ENCODE measurements at places on chromosomes 7 and 10. TPM values are rescaled to one million over a fixed set of nuclear protein-coding genes. Genes with fewer than 3 reads are reported as not detected.

ZMYND11 gene
- total RNA-seq = 79.7 TPM

DNAJC2 gene
- total RNA-seq = 25.2 TPM

STEAP2 gene
- total RNA-seq = 36.2 TPM

PAPOLB gene
- total RNA-seq = 0.26 TPM

SPDYE16 gene
- 0.16 TPM for total RNA-seq

NKX1-2 gene
- total RNA-seq = not detected

ANXA8 gene
- total RNA-seq = not detected

OR2A1 gene
- 0.39 TPM for total RNA-seq

NRCAM gene
- 0.93 TPM for total RNA-seq

ZNF32 gene
- 22.0 TPM for total RNA-seq

PRSS1 gene
- 5.6 TPM for total RNA-seq

GIMAP4 gene
- 75.3 TPM for total RNA-seq

DNA sequence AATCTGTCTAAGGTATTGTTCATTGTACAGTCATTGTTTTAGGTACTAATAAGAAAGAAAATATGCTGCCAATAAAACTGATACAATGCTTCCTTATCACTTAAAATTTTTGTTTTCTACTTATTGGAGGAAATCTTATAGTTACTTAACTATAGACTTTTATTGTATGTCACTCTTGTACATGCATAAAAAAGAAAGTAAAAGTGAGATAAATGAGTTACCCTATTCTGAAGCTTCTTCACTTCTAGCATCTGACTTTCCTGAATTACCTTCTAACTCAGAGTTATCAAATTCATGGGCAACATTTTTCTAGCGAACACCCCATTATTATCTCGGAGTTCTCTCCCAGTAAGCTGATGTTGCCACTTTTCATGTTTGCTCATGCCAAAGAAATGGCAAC lies 504.9 kb downstream of the SH2D4B start:
- no peak overlapping the region for H3K27ac ChIP-seq
- H3K36me3 ChIP-seq = no peaks in the 10 kb centered on the region
- no peaks in the 10 kb centered on the region for H3K4me1 ChIP-seq
- no peak for DNase-seq
- no peaks in the 10 kb centered on the region for H3K27me3 ChIP-seq

DNA sequence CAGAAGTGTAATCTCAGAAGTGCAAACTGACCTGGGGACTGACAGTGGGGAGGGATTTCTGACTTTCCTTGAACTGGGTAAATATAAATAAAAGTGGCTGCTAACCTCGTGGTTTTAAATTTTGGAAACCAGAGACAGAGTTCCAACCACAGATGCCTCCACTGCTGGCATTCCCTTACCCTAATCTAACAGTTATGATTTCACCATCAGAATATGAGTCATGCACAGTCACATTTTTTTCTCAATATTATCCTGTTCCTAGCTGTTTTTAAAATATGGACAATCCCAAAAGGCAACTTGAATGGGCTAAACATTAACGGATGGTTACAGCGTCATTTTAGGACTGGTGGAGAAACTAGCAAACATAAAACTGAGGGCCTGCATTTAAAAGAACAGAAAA lies 264.3 kb upstream of the INHBA start:
- DNase-seq = no peak
- no peaks in the 10 kb centered on the region for H3K27me3 ChIP-seq
- H3K4me3 ChIP-seq = no peak overlapping the region
- no peaks in the 10 kb centered on the region for H3K4me1 ChIP-seq
- no peaks in the 10 kb centered on the region for H3K36me3 ChIP-seq

DNA sequence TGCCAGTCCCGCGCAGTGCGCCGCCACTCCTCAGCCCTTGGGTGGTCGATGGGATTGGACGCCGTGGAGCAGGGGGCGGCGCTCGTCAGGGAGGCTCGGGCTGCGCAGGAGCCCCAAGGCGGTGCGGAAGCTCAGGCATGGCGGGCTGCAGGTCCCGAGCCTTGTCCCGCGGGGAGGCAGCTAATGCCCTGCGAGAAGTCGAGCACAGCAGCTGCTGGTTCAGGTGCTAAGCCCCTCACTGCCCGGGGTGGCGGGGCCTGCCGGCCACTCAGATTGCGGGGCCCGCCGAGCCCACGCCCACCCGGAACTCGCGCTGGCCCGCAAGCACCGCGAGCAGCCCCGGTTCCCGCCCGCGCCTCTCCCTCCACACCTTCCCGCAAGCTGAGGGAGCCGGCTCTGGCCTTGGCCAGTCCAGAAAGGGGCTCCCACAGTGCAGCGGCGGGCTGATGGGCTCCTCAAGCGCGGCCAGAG lies 14.4 kb upstream of the WASL start:
- H3K27me3 ChIP-seq = no peaks in the 10 kb centered on the region
- H3K36me3 ChIP-seq = no peaks in the 10 kb centered on the region
- no peak overlapping the region for H3K27ac ChIP-seq
- H3K4me1 ChIP-seq = no peaks in the 10 kb centered on the region

- peaks cover 3% of the 10 kb centered on the region for H3K4me1 ChIP-seq
- H3K36me3 ChIP-seq = no peaks in the 10 kb centered on the region
- no peak for DNase-seq
- H3K27me3 ChIP-seq = no peaks in the 10 kb centered on the region
Observed at GRCh38 chr10:4070921-4071660, 286.1 kb upstream of the KLF6 start.

DNA sequence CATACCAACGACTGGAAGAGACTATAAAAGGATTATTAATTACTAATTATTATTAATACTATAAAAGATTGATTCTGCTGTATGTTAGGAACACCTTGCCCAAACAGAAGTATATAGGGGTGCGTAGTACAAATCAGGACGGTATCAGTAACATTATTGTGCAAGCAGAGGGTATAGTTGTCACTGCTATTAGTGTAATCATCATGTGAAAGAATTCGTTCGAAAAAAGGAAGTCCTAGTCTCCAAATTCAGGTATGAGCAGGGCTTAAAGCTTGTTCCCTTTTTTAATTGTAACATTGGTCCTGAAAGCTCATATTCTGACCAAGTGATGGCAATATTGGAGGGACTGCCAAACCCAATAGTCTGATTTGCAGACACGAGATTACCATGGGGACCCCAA lies 81.8 kb downstream of the THSD7A start:
- no peak overlapping the region for H3K4me3 ChIP-seq
- H3K4me1 ChIP-seq = no peaks in the 10 kb centered on the region
- no peaks in the 10 kb centered on the region for H3K27me3 ChIP-seq

DNA sequence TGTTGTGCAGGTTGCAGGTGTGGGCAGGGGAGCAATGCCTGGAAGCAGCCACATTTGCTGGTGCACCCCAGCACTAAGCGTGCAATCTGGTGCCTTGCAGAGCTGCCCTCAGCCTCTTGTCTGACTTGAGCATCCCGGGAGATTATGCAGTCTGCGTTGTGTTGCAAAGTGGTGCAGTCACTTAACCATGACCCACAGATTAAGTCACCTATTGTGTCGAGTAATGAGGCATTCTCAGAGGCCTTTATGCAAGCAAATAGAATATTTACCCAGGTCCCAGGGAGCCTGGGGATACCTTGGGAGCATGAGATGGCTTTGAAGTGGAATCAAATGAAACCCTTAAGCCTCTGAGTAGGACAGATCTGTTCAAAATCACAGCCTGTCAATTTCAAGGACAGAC lies 529.0 kb downstream of the TYW1 start:
- H3K36me3 ChIP-seq = no peaks in the 10 kb centered on the region
- no peaks in the 10 kb centered on the region for H3K27me3 ChIP-seq
- no peak overlapping the region for H3K27ac ChIP-seq
- no peak for DNase-seq
- H3K4me3 ChIP-seq = no peak overlapping the region

DNA sequence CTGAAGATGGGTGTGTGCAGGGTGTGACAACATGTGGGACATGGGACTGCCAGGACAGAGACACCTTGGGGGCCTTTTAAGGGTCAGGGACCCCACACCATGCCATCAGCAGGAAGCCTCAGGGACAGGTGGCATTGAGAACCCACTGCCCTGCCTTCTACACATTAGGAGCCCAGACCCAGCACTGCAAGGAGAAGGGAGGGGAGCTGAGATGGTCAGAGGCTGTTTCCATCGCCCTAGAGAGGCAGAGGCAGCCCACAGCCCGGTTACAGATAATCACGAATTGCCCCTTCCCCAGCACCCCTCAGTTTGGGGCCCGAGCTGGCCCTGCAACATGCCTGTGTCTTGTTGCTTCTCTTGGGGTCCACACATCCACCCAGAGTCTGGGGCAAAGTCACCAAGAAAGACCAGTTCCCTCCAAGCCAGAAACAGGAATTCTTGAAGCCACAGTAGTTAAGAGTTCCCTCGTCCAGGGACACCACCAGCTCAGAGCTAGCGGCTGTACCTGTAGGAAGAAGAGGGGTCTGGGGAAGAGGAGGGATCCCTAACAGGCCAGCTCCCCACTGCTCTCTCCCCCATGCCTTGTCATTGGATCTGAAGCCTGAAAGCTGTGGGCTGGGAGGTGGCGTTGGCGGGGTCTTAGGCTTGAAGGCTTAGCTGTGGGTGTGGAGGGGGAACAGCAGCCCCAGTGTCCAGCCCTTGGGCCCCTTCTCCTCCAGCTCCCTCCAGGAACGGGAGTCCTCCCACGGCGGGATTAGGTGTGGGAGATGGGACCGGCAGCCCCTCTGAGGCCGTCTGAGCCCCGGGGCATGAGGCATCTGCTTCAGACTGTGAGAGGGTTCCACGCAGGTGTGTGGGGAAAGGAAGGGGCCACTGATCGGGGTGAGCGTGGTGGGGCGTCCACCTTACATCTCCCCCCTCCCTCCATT lies 44.8 kb upstream of the ELFN1 start:
- H3K4me1 ChIP-seq = no peaks in the 10 kb centered on the region
- H3K36me3 ChIP-seq = no peaks in the 10 kb centered on the region

DNA sequence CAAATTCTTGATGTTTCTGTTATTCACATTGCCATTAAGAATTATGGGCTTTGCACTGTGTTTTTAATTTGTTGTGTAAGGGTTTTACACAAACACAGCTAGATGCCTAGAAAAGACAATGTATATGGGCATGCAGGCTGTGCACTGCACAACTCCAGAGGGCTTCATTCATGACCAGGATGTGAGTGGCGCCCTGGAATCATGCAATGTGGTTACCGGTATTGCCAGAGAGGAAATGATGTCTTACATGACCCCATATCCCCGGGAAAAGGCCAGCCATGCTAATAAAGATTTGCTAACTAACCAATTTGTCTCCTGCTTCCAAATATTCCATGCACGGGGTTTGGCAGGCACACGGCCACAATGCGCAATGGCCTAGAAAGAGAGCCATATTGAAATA lies 16.9 kb downstream of the KCNMA1 start:
- no peaks in the 10 kb centered on the region for H3K27me3 ChIP-seq
- H3K27ac ChIP-seq = no peak overlapping the region
- no peaks in the 10 kb centered on the region for H3K36me3 ChIP-seq

- no peaks in the 10 kb centered on the region for H3K27me3 ChIP-seq
- H3K4me1 ChIP-seq = no peaks in the 10 kb centered on the region
- no peaks in the 10 kb centered on the region for H3K36me3 ChIP-seq
- no peak overlapping the region for H3K4me3 ChIP-seq
Observed at GRCh38 chr7:122310119-122311021, 5.8 kb upstream of the FEZF1 start.

DNA sequence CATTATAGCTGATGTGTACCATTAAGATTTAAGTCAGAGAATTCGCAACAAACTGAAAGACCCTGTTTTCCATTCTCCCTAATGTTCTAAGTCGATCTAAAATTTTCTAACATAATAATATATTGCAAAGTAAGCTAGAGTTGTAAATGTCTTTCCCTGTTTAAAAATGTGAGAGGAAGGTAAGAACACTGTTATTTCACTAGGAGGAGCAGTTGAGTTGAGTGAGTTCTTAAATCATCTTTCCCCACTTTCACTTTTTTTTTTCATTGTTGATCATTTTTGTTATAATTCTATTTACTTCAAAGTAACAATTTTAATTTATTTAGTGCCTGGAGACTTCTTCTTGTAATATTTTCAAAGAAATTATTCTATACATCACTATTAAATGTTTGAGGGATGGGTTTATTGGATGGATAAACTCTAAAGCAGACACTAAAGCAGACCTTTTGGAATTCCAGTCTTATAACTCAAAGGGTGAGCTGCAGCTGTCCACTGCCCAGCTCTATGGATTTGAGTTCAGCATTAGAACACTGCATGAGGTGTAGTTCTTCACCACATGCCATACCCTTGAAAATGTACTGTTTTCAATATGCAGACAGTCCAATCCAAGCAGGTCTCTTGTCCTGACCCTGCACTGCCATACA lies 181.3 kb upstream of the FZD1 start:
- H3K4me3 ChIP-seq = no peak overlapping the region
- no peak overlapping the region for H3K27ac ChIP-seq
- no peaks in the 10 kb centered on the region for H3K36me3 ChIP-seq
- no peaks in the 10 kb centered on the region for H3K4me1 ChIP-seq

GRCh38 chr10:1402016-1402770 lies 335.1 kb downstream of the ADARB2 start:
- H3K27me3 ChIP-seq = no peaks in the 10 kb centered on the region
- H3K27ac ChIP-seq = no peak overlapping the region
- no peaks in the 10 kb centered on the region for H3K36me3 ChIP-seq
- H3K4me1 ChIP-seq = no peaks in the 10 kb centered on the region

DNA sequence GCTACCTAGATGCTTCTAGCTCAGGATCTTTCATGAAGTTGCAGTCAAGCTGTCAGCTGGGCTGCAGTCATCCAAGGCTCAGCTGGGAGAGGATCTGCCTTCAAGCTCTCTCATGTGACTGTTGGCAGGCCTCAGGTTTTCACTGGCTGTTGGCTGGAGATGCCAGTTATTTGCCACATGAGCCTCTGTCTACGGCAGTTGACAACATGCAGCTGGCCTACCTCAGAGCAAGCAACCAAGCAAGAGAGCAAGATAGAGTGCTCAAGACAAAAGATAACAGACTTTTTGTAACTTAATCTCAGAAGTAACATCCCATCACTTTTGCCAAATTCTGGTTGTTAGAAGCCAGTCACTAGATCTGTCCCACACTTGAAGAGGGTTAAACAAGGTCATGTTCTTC lies 125.8 kb downstream of the TPST1 start:
- H3K4me1 ChIP-seq = no peaks in the 10 kb centered on the region
- no peak overlapping the region for H3K4me3 ChIP-seq
- no peak overlapping the region for H3K27ac ChIP-seq
- no peaks in the 10 kb centered on the region for H3K27me3 ChIP-seq

DNA sequence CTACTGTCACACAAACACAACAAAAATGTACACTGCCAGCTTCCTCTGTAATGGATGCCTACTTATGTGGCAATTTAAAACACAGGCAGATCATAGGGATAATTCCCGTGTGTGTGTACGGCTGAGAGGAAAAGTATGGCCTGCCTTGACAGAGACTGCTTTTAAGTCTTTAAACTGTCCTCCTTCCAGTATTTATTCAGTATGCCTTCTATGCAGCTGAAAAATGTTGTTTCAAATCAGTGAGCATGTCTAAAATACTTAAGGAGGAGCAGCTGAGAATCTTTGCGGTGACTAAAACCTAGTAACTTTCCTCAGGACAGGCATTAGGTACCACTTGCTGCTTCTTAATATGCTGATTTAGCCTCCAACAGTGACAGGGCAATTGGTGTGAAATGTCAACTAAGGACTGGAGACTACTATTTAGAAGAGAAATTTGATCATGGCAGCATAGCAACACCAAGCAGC lies 126.3 kb downstream of the CACNA2D1 start:
- H3K4me3 ChIP-seq = no peak overlapping the region
- H3K4me1 ChIP-seq = peaks cover 1% of the 10 kb centered on the region
- no peak for DNase-seq
- H3K27me3 ChIP-seq = no peaks in the 10 kb centered on the region

- H3K4me1 ChIP-seq = no peaks in the 10 kb centered on the region
- H3K27ac ChIP-seq = no peak overlapping the region
- DNase-seq = no peak
- H3K27me3 ChIP-seq = no peaks in the 10 kb centered on the region
- H3K4me3 ChIP-seq = no peak overlapping the region
Observed at GRCh38 chr7:23700046-23700445, 10.0 kb upstream of the STK31 start.

- H3K27me3 ChIP-seq = no peaks in the 10 kb centered on the region
- H3K4me3 ChIP-seq = no peak overlapping the region
- H3K27ac ChIP-seq = no peak overlapping the region
- no peaks in the 10 kb centered on the region for H3K4me1 ChIP-seq
- no peak for DNase-seq
Observed at GRCh38 chr10:12628964-12629766, 279.8 kb downstream of the CAMK1D start.

Data from aorta (tissue), 5 donors.